ENCODE measurements at places on chromosomes 5 and 9.

GRCh38 chr5:172559004-172559932, 81.8 kb upstream of the NEURL1B start:
- DNase-seq, result no peak

- DNase-seq, result no peak
Measured at GRCh38 chr5:98492258-98492657, 281.2 kb upstream of the RGMB start.

GRCh38 chr5:106639488-106639887, 1031.2 kb downstream of the EFNA5 start:
- DNase-seq, result no peak

GRCh38 chr5:59678943-59679342, 214.6 kb downstream of the PDE4D start:
- no peak for DNase-seq

DNA sequence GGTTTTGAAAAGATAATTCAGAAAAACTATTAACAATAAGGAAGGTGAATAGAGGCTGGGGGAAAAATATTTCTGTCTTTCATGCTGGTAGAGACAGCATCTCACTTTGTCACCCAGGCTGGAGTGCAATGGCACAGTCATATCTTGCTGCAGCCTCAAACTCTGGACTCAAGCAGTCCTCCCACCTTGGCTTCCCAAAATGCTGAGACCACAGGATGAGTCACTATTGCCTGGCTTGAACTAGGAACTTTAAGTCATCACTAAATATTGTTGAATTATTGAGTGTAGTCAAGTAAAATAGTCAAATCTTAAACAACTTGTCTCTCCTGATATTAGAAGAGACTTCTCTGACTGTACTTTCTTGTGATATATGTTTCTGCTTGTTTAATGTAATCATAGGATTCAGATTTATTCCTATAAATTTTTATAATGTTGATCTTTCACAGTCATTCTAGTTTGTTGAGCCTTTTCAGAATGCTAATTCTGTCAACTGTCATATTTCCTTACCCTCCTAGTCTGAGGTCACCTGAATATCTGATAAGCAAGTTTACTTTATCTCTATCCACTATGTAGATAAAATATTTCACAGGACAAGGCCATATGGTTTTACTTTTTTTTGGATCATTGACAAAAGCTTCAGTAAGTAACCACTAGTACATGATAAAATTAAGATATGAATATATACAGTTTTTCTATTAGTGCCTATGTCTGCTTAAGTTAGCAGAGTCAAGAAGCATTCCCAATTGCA, 1696.5 kb downstream of the MAT2B start:
- DNase-seq, result no peak

DNA sequence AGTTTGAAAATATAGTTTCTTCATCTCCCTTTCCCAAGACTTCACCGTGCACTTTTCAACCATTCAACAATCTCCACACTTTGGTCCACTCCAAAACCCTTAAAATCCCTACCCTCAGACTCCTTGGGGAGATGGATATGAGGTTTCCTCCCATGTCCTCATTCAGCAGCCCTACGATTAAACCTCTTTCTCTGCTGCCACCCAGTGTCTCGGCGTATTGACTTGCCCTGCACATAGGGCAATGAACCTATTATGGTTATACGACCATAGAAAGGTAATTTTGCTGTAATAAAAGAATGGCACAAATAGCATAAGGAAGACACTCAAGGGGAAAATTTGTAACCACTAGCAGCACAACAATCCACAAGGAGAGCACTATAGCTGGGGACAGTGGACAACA, 803.5 kb downstream of the TLE1 start:
- DNase-seq, result no peak

DNA sequence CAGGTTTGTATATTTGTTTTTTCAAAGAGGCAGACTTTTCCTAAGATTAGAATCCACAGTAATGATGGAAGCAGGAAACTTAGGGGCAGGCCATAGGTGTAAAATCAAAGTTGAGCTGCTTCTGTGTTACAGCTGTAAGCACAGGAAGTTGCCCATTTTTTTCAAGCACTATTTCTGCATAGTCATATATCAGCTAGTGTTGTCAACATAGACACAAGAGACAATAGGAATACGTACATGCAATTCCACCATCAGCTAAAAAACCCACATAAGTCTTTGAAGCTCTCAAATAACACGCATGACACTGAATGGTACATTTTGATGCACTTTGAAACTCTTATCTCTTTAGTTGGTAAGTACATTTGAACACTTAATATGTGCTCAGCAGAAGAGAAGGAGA, 20.2 kb upstream of the SMIM15 start:
- DNase-seq, result no peak

DNA sequence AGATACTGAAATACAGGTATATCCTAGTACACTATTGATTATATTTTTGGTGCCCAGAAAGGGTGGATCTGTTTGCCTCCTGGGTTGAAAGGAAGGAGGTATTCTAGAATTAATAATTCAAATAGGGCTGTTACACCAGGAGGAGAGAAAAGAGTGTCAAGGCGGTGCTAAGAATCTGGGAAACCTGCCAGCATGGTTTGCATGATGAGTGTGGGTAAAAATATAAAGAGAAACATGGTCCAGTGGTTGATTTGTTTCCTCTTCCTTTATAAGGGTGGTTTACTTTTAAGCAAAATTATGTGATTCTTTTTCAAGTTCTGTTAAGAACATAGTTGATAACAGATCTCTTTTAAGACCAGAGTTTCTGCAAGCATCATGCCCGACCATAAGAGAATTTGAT, 69.4 kb upstream of the NFIB start:
- DNase-seq, result no peak

DNA sequence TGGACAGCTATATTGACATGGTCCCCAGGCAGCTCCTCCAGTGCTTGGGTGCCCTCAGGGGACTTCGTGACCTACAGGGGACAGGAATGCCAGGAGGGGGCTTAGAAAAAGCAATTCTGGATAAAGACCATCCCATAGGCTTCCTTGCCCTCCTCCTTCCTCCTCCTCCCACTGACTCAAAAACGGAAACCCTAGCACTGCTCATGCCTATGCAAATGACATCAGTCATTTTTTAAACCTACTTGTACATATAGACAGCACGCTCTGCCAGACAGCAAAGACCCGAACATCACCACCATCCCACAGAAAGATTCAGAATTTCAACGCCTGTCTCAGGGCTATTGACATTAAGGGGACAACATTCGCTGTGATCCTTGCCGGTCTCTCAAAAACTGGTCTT, 11.0 kb downstream of the IGFBPL1 start:
- no peak for DNase-seq

GRCh38 chr5:152374711-152375275, 30.3 kb downstream of the NMUR2 start:
- DNase-seq, result no peak

DNA sequence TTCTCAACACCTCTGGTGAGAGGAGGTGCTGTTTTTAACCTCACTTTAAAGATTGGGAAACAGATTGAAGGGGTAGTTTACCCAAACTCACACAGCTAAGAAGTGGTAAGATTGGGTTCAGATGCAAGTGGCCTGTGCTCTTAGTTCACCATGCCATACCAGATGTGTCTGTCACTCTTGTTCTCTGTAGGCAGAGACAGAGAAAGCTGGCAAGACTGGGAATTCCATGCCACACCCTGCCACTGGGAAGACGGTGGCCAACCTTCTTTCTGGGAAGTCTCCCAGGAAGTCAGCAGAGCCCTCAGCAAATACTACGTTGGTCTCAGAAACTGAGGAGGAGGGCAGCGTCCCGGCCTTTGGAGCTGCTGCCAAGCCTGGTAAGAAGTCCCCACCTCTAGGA, 11.0 kb downstream of the TCOF1 start:
- DNase-seq, result no peak

DNA sequence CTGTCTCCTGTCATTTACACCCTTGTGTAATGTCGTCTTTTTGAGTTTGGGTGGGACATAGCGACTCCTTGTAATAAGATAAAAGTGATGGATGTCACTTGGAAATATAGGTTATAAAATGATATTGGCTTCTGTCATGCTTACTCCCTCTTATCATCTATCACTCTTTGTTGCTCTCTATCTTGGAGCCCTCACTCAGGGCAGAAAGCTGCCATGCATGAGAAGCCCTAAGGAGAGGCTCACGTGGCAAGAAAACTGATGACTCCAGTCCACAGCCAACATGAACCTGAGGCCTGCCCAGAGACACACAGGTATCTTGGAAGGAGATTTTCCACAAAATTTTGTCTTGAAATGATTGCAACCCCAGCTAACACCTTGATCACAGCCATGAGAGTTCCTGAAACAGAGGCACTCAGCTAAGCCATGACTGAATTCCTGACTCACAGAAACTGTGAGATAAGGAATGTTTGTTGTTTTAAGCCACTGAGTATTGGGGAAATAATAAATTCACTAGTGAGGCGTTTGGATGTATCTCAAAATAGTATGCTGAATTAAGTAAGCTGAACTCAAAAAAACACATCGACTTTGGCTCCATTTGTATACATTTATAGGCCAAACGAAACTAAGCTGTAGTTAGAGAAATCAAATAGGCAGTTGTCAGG, 216.7 kb downstream of the CDH18 start:
- no peak for DNase-seq

DNA sequence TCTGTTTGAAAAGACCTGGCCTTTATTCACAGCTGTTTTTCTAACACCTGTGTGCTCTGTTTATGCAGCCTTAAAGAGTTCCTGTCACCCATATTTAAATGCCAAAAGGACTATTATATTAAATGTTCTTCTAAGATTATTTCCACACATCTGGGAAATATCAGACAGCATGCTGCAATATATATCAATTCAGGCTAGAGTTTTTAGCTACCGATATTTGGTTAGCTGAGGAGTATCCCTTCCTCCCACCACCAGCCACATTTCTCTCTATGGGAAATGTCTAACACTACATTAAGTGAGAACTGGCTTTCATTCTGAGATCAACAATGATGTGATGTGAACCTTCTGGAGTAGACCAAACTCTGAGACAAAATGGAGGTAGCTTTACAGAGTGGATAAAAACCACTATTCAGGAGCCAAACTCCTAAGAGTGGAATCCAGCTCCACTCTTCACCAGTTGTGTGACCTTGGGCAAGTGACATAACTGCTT, 509.2 kb downstream of the ZNF608 start:
- DNase-seq, result no peak

- DNase-seq, result no peak
Measured at GRCh38 chr5:132785864-132786263, 8.8 kb upstream of the SEPTIN8 start.

- peak; percentile 37 for DNase-seq
Measured at GRCh38 chr5:168580227-168580508, 1.0 kb upstream of the PANK3 start.

DNA sequence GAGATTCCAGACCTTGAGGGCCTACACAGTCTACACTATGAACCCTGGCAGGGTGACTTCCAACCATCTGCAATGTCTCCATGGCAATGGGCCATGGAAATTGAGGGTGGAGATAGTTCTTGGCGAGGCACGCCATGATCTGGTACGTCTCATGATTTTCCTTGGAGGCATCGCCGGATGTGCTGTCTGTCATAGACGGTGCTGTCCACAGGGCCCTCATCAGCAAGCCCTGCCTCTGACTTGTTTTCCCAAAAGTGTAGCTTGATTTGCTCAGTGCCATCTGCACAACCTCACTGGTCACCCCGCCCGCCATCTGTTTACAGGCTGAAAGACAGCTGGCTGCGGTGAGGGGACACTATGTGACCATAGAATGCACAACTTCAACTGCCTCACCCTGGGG, 73.5 kb downstream of the BOD1 start:
- DNase-seq, result no peak

DNA sequence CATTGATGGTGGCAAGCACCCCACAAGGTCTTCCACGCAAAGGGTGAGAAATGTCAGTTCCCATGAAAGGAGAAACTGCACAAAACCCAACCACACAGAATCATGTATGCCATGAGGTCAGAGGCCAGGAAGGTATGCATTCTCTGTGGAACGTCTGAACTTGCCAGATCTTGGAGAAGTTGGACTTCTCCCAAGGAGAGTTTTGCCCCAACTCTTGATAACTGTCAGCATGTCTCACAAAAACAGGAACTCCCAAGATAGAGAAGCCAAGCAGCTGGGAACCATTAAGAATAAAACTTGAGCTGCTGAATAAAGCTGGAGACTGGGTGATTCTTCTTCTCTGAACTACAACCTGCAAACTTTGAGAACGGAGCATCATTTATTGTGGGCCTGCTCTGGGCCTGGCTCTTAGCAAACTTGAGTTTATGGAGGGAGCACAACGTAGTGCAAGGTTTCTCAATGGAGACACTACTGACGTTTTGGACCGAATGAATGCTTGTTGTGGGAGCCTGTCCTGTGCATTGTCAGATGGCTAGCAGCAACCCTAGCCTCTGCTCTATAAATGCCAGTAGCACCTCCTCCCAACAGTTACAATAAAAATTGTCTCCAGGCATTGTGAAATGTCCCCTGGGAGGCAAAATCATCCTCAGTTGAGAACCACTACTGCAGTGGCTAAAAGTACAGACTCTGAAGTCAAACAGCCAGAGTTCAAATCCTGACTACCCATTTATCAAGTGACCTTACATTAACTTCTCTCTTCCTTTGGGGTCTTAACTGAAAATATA, 193.5 kb downstream of the ACTL7B start:
- no peak for DNase-seq

GRCh38 chr5:80141147-80141671, 106.1 kb downstream of the THBS4 start:
- peak; percentile 63 for DNase-seq

GRCh38 chr5:95862671-95863382, 40.3 kb upstream of the GLRX start:
- no peak for DNase-seq

DNA sequence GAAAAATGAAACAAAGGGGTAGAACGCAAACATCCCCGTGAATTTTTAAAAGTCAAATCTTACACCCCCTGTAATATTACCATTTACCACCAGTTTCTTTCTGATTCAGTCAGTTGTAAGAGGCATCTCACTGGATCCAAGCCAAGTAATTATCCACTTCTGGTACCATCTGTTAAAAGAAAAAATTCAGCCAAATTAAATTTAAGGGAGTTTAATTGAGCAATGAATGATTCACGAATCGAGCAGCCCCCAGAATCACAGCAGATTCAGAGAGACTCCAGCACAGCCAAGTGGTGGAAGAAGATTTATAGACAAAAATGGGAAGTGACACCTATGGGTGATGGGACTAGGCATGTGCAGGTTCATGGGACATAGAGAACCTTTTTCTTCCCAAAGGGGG, 29.9 kb upstream of the MTMR12 start:
- no peak for DNase-seq

- DNase-seq, result no peak
Measured at GRCh38 chr9:79014929-79015699, 556.7 kb upstream of the TLE4 start.

DNA sequence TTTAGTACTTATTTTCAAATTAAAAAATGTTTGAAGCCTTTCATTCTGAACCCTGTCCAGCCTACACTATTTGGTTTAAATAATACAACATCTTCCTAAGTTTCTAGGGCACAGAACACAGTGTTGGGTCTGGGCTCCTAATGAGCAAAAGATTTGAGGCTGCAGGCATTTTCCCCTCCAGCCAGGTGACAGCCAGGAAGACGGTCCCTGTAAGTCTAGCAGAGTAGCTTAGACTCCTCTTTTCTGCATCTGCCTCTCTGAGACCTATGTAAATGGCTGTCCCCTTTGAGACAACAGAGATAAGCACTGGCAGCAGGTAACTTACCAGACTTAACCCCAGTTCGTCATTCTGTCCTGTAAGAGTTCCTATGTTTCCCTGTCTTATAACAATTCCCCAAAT, 141.8 kb downstream of the CDC42SE2 start:
- no peak for DNase-seq
